ENCODE measurements at places on chromosomes 1 and 21.

GRCh38 chr1:200359610-200360163 is 50.1 kb downstream of the ZNF281 start:
- DNase-seq, result no peak

DNA sequence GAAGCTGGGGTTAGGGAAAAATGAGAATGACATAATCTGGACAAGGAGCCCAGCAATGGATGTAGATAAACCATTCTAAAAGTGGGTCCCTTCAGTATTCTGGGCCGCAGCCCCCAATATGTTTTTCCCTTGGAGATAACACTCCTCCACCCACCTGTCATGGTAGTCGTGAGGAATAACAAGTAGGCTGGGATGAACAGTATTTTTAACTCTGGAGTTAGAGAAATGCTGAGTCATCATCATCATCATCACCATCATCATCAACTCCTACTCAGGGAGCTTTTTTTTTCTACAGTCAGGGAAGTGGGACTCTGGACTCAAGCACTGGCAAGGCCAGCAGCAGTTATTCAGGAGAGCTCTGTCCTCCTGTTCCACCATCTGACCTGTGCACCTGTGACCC is 12.8 kb downstream of the CADM3 start:
- no peak for DNase-seq

DNA sequence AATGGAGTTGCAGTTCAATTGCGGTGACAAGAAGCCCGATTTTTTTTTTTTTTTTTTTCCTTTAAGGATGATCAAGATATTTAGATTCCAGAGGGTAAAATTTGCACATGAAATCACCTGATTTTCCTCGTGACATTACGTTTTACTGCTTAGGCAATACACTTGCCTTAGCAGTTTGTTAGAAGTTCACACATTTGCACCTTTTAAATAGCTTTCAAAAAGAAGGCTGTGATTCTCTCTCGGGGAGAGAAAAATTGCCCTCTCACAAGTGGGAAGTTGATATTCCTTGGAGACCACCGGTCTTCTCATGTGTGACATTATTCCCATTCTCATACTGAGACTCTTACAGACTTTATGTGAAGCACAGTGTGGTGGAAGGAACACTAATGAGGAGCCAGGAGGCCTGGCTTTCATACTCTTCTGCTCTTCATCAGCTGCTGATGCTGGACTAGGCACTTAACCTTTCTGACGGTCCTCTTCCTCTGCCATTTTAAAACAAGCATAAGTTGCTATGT is 69.8 kb upstream of the HSPA13 start:
- no peak for DNase-seq

GRCh38 chr1:72341661-72342060 is 59.3 kb upstream of the NEGR1 start:
- DNase-seq, result no peak

- DNase-seq, result no peak
Measured at GRCh38 chr1:93384656-93385055, 38.9 kb downstream of the DR1 start.

DNA sequence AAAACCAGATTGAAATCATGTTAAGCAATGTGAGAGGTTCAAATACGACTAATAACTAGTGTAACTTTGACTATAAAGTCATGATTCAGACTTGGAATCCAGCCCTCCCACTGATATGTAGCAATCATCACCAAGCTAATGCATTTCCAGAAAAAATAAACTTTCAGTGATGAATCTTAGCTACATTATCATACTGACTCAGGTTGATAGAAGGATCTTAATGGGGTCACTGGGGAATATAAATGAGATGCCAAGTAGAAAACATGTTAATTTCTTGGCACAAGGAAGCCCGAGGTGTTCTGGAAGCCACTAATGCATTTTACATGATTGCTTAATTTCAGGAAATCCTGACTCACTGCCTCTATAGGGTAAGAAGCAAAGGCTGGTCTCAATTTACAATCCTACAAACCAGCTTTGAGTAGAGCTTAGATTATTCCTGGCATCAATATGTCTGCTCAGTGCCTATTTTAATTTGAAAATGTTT is 67.7 kb downstream of the SELENOF start:
- no peak for DNase-seq

GRCh38 chr21:44778499-44778911 is 23.1 kb downstream of the UBE2G2 start:
- no peak for DNase-seq

- DNase-seq, result no peak
Measured at GRCh38 chr1:167927046-167927754, 9.3 kb upstream of the DCAF6 start.

DNA sequence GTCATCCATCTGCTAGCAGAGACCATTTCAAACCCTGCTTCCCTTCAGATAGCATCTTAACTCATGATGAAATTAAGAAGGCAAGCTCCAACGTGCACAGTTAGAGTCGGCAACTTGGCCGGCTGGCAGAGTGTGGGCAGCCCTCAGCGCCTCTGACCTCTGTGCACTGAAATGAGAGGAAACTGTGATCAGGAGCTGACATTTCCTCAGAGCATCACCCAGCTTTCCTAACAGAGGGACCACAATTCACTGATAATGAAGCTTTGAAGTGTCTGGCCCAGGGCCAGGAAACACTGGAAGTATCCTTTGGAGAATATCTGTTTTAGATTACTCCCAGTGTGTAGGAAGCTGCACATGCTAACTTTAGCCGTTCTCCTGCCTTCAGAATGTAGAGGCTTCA is 145.0 kb upstream of the ZC3H11B start:
- DNase-seq, result no peak

GRCh38 chr1:18927654-18928272 is 25.4 kb upstream of the ALDH4A1 start:
- DNase-seq, result no peak

GRCh38 chr1:147717706-147718097 is 42.7 kb downstream of the GJA5 start:
- no peak for DNase-seq

DNA sequence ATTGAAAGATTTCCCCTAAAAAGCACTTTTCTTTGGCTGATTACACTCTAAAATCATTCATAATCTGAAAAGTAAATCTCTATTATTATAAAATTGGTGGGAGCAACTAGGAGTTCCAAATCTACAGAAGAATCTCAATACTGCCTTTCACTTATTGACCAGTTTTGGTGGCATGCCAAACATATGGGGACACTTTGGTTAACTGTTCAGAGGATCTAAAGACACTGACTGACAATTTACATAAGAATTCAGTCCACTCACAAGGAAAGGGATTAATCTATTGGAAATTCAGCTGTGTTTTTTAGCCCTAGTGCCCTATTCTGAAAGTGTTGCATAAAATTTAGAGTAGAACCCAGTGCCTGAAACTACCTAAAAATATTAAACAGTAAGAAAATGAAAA is 113.6 kb downstream of the LRRC40 start:
- no peak for DNase-seq

- DNase-seq, result no peak
Measured at GRCh38 chr1:192488058-192488457, 87.5 kb upstream of the RGS1 start.

GRCh38 chr1:113210248-113210647 is 137.2 kb downstream of the LRIG2 start:
- DNase-seq, result no peak

DNA sequence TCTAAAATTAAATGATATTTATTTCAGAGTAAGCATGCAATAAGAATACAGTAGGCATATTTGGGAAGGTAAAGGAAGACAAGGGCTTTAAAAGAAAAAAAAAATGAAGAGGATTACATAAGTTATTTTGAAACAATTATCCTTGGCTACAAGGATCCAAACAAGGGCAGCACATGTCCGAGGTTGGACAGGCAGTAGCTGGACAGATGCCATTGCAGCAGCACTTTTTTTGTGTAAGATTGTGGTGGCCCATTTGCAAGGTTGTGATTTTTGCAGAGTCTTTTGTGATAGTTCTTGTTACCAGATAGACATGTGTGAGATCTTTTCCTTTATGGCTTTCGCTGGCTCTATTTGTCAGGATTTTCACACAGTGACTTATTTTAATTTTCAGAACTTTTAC is 89.4 kb upstream of the COG2 start:
- no peak for DNase-seq

GRCh38 chr1:229430761-229431283 is 3.1 kb downstream of the ACTA1 start:
- DNase-seq, result no peak

GRCh38 chr1:87450615-87451209 is 122.0 kb downstream of the LMO4 start:
- no peak for DNase-seq

GRCh38 chr1:211723273-211723672 is 47.9 kb upstream of the NEK2 start:
- DNase-seq, result no peak

DNA sequence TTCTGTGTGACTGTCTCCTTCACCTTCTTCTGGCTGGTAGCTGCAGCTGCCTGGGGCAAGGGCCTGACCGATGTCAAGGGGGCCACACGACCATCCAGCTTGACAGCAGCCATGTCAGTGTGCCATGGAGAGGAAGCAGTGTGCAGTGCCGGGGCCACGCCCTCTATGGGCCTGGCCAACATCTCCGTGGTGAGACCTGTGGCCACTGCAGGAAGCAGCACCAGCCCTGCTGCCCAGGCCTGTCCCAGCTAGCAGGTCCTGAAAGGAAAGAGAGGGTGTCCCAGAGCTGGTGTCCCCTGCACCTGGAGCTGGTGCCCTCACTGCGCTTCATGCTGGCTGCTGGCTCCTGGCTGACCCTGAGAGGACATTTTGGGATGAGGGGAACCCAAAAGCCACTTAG is 5.9 kb upstream of the ATXN7L2 start:
- no peak for DNase-seq

- no peak for DNase-seq
Measured at GRCh38 chr1:165659581-165659895, 28.5 kb downstream of the MGST3 start.

DNA sequence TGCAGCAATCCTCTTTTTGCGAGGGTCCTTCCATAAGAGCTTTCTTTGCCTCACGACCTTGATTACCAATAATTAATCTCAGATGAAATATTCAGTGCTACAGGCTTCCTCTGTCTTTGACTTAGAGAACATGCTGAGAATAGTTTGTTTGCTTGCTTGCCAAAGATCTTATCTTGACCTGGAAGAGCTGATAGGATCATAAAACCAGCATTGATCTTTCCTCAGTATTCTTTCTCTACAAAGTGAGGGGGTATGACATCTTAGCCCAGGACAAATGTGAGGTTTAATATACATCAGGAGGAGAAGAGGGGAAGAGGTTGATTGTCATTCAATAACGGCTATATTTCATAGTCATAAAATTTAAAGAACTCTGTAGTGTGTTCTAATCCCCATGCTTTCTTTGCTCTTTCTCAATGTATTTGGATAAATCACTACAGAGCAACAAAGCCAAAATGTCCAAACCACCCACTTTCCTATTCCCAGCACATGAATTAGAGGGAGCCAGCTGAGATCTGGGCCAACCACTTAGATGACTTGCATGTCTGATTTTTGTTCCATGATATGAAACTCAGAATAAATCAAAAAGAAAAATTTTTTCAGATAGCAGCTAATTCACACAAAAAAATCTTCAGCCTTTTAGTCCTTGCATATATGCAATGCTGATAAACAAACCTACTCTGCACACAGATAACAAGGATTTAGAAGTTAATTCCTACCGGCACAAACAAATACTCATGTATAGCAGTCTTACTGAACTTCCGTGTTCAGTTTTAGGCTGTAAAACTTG is 50.5 kb upstream of the IPO9 start:
- no peak for DNase-seq

DNA sequence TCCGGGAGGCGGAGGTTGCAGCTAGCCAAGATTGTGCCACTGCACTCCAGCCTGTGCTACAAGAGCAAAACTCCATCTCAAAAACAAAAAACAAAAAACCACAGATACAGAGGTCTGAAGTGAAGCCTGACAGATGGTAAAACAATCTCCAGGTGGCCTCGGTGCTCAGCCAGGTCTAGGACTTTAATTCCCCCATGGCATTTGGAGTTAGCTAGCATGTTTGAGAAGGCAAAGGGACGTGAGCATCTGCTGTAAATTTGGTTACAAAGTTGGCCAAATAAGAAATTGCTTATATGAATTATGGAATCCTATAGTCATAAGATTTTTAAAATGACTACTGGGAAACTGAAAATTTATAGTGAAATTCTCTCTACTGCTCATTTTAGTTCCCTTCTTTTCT is 98.3 kb upstream of the FMN2 start:
- DNase-seq, result no peak
